ENCODE measurements at places on chromosomes 6 and 20.

DNA sequence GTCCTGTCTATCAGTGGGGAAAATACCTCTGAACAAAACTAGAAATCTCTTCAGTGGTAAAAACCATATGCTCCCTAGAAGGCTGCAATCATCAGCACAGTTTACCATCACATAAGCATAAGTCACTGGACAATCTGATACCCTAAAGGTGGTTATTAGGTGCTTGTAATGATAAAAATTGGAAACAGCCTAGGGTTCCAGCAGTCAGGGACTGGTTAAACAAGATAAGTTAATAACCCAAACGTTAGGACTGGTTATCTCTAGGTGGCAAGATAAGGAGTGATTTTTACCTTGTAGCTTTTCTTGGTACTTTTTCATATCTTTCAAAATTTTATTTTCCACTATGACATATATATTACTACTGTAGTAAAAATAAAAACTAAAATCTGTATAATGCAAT lies 11.0 kb downstream of the ECI2 start:
- DNase-seq: no peak

DNA sequence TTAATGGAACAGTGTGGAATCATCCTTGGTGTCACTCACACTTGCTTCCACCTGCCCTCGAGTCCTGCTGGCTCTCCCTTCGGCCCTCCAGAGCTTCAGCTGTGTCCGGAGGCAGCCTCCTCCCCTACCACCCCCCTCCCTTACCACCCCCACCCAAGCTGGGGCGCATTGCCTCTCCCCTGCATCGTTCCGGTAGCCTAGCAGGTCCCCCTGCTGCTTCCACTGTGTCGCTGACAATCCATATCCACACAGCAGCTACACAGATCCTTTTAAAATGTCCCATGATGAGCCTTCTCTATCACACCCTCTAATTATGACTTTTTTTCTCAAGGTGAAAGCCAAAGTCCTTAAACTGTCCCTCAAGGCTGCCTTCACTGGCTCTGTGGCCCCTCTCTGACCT lies 117.6 kb downstream of the TIAM2 start:
- no peak for DNase-seq

GRCh38 chr20:40433341-40433861 lies 255.6 kb downstream of the MAFB start:
- no peak for DNase-seq

DNA sequence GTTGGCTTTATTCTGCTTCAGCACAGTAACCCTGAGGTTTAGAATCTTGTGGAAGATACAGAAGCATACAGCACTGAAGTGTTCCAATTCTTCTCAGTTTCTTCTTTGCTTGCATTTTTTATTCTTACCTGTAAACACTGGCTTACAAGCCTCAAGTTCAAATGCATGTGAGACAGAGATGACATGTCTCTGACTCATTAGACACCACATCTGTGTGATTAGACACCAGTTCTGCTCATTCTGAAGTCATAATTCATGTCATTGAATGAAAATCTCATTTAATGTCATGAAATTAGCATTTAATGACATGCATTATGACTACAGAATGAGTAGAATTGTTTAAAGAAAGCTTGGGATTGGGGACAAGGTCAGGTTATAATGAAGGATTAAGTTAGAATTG lies 5.8 kb downstream of the GZF1 start:
- DNase-seq: no peak

DNA sequence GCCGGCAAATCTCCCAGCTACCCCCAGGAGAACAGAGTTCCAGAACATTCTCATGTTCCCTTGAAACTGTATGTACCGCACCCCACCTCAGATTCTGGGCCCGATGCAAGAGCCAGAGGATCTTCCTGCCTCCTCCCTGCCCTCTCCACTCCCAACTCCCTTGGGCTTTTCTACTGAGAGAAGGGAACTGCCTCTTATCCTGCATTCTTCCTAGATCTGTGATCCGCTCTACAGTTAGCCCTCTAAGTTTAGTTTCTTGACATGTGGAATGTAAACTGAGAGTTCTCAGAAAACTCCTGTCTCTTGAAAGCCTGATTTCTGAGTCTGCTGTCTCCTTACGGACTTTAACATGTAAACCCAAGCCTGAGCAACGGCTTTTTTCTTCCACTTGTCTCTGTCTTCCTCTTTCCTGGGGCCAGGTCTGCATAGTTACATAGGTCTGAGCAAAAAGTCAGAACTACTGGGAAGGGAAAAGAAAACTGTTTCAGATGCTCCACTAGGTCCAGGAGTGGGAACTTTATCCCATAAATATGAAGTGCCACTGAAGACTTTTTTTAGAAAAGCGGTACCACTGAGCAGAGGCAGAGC lies 86.5 kb upstream of the TNFAIP3 start:
- DNase-seq: no peak

DNA sequence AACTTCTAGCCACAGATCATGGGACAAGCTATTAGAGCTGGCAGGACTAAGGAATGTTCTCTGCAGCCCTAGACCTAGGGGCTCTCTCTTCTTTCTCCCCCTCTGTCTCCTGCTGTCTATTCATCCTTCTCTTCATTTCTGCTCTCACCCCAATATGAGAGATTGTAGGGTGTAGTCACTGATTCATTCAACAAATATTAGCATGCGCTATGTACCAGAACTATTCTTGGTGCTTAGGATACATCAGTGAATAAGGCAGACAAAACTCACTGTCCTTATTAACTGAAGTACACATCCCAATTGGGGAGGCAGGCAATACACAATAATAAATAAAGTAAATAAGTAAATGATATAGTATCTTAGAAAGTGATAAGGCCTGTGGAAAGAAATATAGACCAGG lies 14.7 kb upstream of the SIRPB2 start:
- no peak for DNase-seq

DNA sequence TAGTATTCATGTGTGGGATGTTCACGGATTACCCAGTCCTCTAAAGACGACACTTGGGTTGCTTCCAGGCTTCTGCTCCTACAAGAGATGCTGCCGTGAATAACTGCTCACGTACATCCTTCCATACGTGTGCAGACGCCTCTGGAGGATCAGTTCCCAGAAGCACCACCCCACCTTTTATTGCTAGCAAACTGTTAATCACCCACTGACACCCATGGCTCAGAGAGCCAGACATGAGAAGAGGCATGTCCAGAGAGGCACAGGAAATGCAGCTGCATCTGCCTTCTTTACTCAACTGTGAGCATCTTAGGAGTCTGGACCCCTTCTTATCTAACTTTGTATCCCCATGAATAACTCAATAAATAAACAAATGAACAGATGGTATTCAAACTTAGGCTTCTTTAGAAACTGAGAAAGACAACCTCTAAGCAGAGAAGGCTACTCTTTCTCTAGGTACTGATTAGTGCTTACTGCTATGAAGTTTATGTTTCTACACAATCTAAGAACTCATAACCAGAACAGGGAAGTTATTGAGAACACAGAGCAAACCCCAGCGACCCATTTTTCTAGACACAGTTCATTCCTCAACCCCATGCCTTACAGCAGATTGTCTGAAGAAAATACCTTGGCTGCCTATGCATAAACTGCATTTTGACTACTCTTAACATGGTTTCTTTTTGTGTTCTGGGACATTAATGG lies 228.7 kb upstream of the RREB1 start:
- no peak for DNase-seq

GRCh38 chr6:13992417-13993055 lies 67.8 kb downstream of the RNF182 start:
- no peak for DNase-seq

DNA sequence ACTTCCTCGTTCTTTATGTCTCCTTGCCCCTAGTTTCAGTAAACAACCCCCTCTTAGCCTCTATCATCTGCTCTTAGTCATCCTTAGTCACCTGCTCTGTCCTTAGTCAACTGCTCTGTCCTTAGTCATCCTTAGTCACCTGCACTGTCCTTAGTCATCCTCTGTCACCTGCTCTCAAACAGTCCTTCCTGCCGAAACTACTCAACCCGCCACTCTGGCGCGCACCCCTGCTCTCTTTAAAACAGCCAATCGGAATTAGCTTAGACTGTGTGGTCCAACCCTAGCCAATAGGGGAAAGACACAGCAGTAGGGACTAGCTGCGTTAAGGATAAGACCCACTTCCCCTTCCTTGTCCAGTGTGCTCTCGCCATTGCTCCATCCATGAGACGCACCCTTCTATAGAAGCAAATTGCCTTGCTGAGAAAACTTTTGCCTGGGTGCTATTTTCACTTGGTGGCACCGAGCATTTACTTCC lies 73.9 kb downstream of the BACH2 start:
- no peak for DNase-seq

All from cerebellar nuclear complex (tissue), 1 donor.